NCI-H460 (cell line): ENCODE measurements at places on chromosomes 1 and 21. TPM values are rescaled to one million over a fixed set of nuclear protein-coding genes. Genes with fewer than 3 reads are reported as not detected.

DNA sequence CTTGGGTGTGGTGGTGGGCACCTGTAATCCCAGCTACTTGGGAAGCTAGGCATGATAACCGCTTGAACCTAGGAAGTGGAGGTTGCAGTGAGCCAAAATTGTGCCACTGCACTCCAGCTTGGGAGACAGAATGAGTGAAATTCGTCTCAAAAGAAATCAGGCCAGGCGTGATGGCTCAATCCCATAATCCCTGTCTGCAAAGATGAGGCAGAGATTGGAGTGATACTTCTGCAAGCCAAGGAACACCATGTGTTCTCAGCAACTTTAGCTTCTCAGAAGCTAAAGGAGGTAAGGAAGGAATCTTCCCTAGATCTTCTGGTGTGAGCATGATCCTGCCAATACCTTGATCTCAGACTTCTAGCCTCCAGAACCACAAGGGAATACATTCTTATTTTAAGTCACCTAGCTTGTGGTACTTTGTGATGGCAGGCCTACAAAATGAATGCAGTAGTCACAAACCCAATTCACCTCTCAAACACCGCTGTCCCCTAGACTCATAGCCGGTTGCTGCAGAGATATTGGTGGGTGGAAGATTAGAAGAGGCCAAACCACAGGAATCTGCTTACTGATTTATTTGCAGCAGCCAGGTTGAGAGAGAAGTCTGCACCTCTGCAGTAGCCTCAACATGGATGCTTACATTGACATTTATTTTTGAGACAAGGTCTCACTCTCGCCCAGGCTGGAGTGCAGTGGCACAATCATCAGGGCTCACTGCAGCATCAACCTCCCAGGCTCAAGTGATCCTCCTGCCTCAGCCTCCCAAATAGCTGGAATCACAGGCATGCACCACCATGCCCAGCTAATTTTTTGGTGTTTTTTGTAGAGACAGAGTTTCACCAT lies 18.6 kb downstream of the L1TD1 start:
- DNase-seq = no peak

DNA sequence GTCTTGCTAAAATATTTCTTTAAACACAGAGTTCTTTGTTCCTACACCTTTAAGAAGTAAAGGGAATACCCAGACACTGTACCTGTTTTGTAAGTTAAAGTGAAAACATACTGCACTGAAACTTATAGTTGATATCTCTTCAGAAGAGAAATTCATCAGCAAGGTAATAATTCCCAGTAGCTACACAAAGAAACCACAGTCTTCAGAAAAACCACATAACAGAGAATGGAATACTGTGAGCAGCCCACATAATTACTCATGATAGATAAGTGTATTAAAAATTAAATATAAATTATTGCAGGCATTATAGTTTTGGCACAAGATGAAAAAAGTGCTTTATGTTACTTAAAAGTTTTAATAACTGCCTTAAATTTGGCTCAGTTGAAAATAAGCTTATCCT lies 276.6 kb downstream of the SETD4 start:
- no peak for DNase-seq

GRCh38 chr1:213008564-213008963 lies 7.1 kb downstream of the ANGEL2 start:
- DNase-seq = no peak

- no peak for DNase-seq
Measured at GRCh38 chr1:98201666-98202081, 280.8 kb upstream of the DPYD start.

GRCh38 chr1:4637616-4638344 lies 16.6 kb upstream of the AJAP1 start:
- no peak for DNase-seq

DNA sequence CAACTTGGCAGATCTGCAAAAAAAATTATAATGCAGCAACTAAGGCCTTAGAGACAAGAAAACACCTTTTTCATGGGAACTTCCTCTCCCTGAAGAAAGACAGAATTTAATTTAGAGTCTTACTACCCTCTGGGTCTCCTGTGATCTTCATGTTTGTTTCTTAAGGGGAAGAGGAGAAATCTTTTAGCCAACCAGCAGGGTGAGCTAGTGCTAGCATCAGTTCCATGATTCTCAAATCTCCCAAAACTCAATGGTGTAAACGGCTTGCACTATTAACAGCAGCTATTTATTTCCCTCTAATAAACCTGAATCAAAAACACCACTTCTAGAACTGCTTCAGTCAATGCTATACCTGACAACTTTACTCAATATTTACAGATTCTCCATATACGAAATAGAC lies 3.8 kb downstream of the ZNF644 start:
- DNase-seq = no peak

The CASZ1 gene
- 6.4 and 6.9 TPM in 2 replicates for total RNA-seq
